ENCODE measurements at places on chromosomes 13 and 19.

- DNase-seq, result no peak
Observed at GRCh38 chr19:51525651-51526050, 5.8 kb downstream of the SIGLEC6 start.

GRCh38 chr19:10872546-10873107 lies 1.3 kb downstream of the CARM1 start:
- no peak for DNase-seq

DNA sequence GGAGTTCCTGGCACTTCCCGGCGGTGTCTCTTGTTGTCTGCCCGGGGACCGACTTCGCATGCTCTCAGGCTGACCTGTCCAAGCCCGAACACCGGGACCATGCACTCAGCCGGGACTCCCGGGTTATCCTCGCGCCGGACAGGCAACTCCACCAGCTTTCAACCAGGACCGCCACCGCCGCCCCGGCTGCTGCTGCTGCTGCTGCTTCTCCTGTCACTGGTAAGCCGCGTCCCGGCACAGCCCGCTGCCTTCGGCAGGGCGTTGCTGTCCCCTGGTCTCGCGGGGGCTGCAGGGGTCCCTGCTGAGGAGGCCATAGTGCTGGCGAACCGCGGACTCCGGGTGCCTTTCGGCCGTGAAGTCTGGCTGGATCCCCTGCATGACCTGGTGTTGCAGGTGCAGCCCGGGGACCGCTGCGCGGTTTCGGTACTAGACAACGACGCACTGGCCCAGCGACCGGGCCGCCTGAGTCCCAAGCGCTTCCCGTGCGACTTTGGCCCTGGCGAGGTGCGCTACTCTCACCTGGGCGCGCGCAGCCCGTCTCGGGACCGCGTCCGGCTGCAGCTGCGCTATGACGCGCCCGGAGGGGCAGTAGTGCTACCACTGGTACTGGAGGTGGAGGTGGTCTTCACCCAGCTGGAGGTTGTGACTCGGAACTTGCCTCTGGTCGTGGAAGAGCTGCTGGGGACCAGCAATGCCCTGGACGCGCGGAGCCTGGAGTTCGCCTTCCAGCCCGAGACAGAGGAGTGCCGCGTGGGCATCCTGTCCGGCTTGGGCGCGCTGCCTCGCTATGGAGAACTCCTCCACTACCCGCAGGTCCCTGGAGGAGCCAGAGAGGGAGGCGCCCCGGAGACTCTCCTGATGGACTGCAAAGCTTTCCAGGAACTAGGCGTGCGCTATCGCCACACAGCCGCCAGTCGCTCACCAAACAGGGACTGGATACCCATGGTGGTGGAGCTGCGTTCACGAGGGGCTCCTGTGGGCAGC lies 661 bp downstream of the FREM2 start:
- DNase-seq, result no peak

DNA sequence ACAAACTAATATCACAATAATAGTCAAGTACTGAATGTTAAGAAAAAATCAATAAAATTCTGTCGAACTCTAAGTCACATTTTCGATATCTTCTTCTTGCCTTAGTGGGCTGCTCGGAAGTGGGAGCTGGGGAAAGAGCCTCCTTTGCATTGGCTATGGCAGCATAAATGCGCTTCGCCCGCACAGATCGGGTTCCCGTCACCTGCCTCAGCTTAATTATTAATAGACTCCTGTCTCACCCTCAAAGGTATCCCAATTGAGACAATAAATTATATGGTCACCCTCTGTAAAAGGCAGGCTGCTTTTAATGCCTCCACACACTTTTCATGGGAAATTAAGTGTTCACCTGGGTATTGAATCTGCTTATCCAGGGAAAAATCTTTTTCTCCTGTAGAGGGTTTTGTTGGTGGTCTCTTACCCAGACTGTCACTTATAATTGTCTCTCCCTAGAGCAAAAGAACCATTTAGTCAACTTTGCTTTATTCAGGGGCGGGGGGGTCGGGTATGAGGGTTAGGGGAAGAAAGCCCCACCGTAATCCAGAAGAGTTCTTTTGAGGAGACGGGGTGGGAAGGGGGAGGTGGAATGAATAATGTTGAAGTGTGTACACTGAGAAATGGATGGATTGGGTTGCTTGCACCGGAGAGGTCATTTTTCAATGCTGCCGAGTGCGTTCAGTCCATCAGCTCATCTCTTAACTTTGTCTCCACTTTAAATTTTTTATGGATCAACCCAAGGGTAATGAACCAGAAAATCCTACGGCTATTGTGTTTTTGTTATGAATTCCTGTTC lies 682.6 kb upstream of the SGCG start:
- no peak for DNase-seq

GRCh38 chr13:93689333-93689732 lies 462.7 kb downstream of the GPC6 start:
- DNase-seq, result no peak

DNA sequence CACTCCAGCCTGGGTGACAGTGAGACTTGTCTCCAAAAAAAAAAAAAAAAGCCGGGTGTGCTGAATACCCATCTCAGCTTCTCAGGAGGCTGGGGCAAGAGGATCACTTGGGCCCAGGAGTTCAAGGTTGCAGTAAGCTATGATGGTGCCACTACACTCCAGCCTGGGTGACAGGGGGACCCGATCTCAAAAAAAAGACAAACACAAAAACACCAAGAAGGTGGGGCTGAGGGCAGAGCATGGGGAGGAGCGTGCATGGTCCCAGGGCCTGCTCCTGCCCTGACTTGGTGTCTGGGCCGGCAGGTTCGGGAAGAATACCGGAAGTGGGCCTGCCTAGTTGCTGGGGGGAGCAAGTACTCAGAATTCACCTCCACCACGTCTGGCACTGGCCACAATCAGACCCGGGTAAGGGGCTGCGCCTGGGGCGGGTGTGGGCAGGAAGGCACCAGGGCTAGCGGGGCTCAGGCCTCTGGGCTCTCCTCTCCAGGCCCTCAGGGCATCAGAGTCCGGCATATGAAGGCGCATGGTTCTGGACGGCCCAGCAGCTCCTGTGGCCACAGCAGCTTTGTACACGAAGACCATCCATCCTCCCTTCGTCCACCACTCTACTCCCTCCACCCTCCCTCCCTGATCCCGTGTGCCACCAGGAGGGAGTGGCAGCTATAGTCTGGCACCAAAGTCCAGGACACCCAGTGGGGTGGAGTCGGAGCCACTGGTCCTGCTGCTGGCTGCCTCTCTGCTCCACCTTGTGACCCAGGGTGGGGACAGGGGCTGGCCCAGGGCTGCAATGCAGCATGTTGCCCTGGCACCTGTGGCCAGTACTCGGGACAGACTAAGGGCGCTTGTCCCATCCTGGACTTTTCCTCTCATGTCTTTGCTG lies 11.3 kb downstream of the DDX39A start:
- no peak for DNase-seq
